GM10248 (cell line): ENCODE measurements at places on chromosomes 1 and 21.
A peak's percentile ranks its signal among the peaks of the same experiment; 100 is the strongest.

DNA sequence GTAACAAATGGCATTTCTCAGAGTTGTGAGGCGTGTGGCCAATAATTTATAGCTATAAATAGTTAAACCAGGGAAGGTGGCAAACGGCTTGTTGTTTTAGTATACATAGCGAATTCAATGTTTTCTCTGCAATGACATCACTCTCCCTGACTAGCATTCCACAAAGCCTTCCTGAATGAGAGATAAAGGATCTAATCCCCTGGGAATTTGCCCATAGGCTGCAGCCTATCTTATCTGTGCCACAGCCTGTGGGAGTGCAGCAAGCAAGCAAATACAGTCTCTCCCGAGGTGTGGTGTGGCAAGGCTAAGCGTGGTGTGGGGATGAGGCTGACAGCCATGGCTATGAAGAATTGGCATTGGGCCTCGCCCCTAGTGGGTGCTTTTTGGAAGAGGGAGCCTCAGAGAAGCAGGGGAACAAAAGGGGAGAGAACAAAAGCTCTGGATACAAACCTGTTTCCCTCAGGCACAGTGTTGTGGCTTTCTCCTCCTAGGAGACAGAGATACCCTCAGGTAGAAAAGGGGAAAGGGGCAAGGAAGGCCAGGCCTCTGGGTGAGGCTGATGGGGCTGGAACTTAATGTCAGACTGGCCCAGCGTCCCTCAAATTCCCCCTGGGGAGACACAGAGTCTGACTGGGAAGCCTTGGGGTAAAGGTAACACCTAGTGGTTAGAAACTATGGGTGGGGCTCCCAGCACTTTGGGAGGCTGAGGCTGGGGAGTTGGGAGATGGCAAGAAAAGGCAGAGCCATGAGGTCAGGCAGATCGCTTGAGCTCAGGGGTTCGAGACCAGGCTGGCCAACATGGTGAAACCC, 8.9 kb downstream of the TAGLN2 start:
- DNase-seq, result no peak

GRCh38 chr1:204104331-204105130, 31.6 kb downstream of the SOX13 start:
- no peak for DNase-seq

GRCh38 chr1:205920159-205920558, 23.1 kb downstream of the SLC26A9 start:
- DNase-seq, result no peak

DNA sequence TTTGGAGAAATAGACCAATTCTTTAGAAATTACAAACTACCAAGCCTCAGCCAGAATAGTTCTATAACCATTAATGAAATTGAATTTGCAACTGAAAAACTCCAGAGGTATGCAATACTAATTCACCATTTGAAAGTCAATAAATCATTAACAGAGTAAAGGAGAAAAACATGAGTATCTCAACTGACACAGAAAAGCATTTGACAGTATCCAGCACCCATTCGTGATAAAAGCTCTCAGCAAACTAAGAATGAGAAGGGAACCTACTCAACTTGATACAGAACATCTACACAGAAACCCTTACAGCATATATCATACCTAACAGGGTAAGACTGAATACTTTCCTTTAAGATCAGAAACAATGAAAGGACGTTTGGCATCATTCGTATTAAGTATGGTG, 54.3 kb downstream of the ST6GALNAC5 start:
- no peak for DNase-seq

GRCh38 chr21:41542727-41543126, 34.8 kb upstream of the TMPRSS2 start:
- DNase-seq, result no peak

GRCh38 chr1:183237046-183237445, 51.0 kb downstream of the LAMC2 start:
- DNase-seq, result no peak

- DNase-seq, result peak; percentile 83
Observed at GRCh38 chr1:161192476-161193465, 6.1 kb downstream of the ADAMTS4 start.

GRCh38 chr1:79745929-79746328, 739.4 kb upstream of the ADGRL4 start:
- no peak for DNase-seq

- DNase-seq, result no peak
Observed at GRCh38 chr21:33734818-33735217, 92.5 kb downstream of the ITSN1 start.

GRCh38 chr1:35797380-35797779, 10.4 kb upstream of the AGO4 start:
- DNase-seq, result no peak

DNA sequence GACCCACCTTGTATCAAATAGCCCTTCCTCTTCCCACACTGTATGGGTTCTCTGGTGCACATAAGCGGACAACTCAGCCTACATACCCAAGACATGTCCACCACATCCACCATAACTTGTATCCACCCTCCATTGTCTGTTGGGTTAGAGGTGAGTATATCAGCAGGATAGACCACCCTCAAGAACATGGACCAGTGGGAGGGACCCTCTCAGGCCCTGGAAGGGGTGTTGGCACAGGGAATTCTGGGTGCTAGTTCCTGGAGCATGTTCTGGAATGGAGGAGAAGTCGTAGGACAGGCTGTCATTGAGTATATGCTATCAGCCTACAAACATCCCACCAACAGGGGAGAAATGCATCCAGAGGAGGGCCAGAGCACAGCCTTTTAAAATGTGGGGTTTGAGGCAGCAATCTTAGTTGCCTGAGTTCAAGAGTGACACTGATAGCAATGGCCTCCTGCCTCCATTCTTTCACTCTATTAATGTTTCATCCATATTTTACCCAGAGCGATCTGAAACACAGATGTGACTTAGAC, 7.5 kb downstream of the CD55 start:
- no peak for DNase-seq
